Coronary artery (tissue), 2 donors: ENCODE measurements at places on chromosomes 1 and 21.

GRCh38 chr1:246769306-246769705, 45.1 kb downstream of the SCCPDH start:
- DNase-seq = no peak

GRCh38 chr21:32131960-32132359, 146.9 kb downstream of the MIS18A start:
- DNase-seq = no peak

DNA sequence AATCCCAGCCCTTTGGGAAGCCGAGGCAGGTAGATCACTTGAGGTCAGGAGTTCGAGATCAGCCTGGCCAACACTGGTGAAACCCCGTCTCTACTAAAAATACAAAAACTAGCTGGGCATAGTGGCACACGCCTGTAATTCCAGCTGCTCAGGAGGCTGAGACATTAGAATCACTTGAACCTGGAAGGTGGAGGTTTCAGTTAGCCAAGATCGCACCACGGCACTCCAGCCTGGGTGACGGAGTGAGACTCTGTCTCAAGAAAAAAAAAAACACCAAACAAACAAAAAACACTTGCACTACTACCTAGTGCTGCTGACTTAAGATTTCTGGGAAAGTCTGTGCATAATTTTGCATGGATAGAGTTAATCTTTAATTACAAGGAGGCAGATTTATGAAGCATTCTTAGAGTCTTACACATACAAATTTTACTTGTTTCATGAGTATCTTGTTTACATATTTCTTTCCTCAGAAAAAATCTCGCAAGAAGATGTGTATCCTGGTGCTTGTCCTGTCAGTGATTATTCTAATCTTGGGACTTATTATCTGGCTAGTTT, 8.7 kb upstream of the PPP1R8 start:
- DNase-seq = no peak

DNA sequence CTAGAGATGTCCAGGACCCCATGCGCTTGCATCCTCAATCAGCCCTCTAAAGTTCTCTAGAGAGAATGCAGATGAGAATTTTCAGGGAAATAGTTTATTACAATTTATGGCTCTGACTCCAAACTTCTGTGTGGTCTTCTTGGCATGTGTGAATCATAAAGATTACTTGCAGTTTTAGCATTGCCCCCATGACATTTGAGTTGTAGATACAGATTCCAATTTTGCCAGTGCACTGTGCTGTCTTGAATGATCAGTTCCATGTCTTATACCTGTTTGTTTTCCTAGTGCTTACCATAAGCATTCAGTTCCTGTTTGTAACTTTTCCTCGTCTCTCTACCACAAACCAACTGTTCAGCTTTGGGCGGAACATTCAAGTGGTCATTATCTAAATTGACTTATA, 4.8 kb downstream of the KRTAP21-3 start:
- no peak for DNase-seq

GRCh38 chr21:38965241-38965640, 159.5 kb downstream of the ETS2 start:
- no peak for DNase-seq

GRCh38 chr21:14752345-14752909, 206.3 kb upstream of the SAMSN1 start:
- DNase-seq = no peak
